Lower lobe of right lung (tissue), 2 donors: ENCODE measurements at places on chromosomes 4 and X.

DNA sequence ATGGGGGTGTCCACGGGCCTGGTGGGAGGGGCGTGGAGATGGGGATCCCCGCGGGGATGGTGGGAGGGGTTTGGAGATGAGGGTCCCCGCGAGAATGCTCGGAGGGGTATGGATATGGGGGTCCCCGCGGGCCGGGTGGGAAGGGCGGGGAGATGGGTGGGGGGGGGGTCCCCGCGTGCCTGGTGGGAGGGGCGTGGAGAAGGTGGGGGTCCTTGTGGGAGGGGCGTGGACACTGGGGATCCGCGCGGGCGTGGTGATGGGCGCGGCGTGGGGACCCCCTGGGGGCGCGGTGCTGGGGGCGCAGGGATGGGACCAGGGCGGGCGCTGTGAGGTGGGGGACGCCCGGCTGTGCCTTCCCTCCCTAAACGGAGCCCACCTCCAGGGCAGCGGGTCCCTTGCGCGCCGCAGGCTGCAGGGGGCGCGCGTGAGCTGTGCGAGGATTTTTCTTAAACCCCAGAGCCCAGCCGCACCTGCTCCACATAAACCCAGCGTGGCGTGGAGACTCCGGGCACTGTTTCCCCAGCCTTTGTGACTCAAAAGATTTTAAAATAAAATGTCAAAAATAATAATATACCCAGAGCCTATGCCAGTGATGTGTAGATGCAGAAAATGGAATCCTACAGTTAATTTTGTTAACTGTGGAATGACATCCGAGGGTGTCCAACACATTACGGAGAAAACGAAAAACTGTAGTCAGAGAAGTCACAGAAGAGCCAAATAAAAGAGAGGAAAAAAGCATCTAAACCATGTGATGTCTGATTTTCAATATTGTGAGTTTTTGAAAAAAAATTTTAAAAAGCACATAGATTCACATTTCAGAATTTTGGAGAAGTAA is 1.5 kb upstream of the ASMTL start:
- peak; percentile 90 for DNase-seq

GRCh38 chr4:105130945-105131344 is 15.7 kb upstream of the TET2 start:
- no peak for DNase-seq

DNA sequence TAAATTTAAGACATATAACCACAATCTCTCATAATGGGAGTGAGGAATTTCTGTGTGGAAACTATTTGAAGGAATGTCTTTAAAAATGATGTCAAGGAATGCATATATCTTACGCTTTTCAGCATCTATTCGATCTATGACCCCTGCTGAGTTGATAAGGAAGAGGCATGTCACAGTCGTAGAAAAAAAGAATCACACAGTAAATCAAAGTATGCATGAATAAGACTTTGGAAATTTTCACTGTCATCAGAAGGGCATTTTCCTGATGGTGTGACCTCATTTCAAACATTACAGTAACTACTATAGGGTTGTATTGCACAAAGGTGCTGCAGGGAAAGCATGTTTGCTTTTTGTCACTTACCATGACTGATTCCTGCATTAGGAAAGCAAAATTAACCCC is 41.5 kb downstream of the REELD1 start:
- DNase-seq: no peak

GRCh38 chrX:23803931-23804381 is 21.0 kb downstream of the SAT1 start:
- peak; percentile 45 for DNase-seq

DNA sequence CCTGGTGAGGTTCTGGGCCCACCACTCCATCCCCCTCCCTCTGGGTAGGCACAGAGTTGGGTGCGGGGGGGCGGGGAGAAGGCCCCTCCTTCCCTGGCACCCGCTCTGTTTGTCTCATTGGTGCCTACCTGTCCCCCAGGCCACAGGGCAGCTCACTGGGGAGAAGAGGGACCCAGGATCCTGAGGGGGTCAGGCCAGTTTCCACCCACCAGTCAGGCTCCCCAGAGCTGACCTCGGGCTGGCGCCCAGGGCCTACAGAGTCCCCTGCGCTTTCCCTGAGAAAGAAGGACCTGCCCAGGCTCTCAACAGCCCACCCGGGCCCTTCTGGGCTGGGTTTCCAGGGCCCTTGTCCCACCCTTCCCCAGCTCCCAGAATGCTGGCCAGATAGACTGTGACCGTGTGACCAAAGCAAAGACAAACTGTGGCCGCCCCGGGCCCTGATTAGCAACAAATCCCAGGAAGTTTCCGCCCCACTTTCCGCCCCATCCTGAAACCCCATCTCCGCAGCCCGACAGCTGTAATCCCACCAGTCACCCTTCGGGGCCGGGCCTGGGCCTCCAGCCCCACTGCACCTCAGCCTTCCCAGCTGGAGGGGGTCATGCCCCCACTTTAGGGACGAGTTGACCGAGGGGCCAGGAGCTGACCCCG is 33.8 kb upstream of the FGFR3 start:
- DNase-seq: no peak

DNA sequence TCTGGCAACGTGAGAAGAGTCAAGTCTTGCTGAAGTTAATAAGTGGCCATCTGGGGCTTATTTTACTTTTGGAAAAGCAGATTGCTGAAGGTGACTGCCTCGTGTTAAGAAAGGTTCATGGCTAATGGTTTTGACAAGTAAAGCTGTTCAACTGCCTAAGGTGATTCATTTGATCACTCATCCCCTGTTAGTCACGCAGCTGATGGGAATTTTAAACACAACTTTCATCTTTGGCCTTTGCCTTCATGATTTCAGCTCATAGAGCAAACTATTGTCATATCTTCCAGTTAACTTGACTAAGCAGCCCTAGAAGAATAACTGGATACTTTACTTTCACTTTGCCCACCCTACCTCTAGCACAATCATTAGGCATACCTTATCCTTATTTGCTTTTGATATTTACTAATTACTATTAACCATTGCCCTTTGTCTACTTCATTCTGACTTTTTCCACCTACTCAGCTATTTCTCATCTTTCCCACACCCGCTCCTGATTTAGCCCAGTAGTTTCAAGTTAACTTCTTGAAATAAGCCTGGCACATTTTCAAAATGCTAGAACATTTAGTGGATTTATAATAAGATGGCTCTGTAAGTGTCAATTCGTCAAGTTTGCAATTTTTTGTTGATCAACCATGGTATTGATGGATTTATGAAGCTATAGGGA is 170.6 kb upstream of the S100G start:
- no peak for DNase-seq

- DNase-seq: no peak
Measured at GRCh38 chr4:63728480-63729177, 680.6 kb downstream of the TECRL start.

DNA sequence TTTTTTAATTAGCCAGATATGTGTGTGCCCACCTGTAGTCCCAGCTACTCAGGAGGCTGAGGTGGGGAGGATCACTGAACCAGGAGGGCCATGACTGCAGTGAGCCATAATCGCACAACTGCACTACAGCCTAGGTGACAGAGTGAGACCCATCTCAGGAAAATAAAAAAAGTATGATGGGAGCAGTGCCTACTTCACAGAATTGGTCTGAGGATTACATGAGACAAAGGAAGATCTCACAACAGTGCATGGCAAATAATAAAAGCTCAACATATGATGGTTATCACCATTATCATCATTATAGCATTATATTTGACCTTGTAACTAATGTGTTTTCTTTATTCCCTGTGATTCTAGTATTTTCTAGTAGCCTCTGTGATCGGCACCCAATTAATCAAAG is 19.9 kb upstream of the DCHS2 start:
- DNase-seq: no peak

DNA sequence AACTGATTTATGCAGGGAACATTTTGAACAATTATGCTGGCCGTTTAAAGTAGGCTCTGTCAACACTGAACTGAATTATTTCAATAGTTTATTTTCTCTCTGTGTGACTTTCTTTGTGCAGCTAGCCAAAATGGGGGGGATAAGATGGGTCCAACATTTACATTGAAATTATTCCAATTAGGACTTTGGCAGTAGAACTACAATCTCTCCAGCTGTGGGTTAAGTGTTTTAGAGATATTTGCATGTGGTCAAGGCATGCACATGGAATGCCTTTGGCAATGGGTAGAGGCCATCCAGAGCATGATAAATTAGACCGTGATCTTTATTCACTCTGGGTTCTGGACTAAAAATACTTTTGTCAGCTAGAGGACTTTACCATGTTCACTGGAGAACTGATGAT is 107.9 kb upstream of the ELOVL6 start:
- DNase-seq: no peak

- DNase-seq: no peak
Measured at GRCh38 chr4:53010318-53010717, 148.2 kb downstream of the RASL11B start.

- no peak for DNase-seq
Measured at GRCh38 chr4:89400287-89401035, 92.9 kb upstream of the GPRIN3 start.

DNA sequence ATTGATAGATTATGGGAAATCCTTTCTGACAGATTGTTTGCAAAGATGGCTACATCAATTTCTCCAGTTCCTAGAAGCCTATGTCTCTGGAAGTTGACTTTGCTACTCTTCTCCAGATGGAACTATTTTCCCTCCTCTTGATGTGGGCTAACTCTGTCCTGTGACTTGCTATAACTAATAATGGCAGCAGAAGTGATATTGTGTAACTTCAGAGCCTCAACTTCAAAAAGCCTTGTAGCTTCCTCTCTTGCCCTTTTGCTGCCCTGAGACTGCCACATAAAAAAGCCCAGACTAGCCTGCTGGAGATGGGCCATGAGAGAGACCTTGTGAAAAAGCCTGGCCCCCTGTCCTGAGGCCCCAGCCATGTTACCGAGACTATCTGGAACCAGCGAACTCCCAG is 210.7 kb upstream of the SLC7A11 start:
- DNase-seq: no peak

GRCh38 chrX:73457306-73457705 is 10.5 kb downstream of the CDX4 start:
- no peak for DNase-seq

GRCh38 chrX:50198348-50198747 is 2.5 kb downstream of the AKAP4 start:
- no peak for DNase-seq

GRCh38 chr4:7410446-7410845 is 24.3 kb downstream of the PSAPL1 start:
- DNase-seq: no peak

DNA sequence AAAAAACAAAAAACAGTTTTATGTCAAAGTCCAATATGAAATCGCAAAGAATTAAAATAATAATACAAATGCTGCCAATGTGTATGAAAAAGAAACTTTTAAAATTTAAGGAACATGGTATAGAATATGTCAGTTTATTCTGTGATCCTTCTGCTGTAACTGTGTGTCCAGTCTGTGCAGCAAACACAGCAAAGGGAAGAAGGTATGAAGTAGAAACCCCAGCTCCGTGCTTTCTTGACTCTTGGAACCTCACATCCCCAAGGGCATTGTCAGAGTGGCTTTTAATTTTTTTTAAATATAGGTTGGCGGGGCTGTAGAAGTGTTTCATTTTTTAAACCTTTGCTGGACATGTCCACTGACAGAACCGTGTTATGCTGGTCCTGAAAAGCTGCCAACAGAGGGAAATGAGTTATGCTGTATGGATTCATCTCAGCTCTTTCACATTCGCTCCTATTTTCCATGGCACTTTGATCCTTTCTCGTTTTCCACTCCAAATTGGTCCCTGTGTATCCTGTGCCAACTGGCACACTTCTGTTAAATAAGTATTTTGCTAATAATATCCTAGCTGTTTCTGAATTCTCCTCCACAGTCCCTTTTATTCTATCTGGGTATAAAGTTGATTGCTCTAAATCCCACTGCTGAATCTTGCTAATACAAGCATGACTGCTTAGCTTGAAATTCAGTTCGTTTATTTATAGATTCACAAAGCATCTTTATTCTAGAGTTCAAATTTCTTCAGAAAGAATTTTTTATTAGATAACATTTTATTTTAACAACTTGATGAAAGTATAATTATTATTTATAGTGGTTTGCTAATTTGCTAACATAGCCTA is 127.0 kb upstream of the DDIT4L start:
- no peak for DNase-seq

- no peak for DNase-seq
Measured at GRCh38 chrX:25125483-25125882, 109.7 kb upstream of the ARX start.

DNA sequence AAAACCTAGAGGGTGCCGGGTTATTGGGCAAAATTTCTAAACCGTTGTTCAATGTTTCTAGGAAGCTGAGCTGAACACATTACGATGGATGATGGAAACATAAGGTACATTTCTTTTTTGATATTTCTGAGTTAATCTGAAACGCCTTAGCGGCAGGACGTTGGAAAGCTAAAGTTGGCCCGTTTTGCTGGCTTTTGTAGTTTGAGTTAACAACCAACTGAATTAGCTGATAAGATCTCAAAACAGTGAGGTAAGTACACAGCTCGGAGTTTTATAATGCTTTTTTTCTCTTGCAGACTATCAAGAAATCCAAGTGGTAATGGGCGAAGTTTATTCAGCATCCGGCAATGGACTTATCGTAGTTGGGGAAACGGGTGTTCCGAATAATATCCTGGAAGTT is 73.5 kb downstream of the PRSS12 start:
- DNase-seq: no peak

DNA sequence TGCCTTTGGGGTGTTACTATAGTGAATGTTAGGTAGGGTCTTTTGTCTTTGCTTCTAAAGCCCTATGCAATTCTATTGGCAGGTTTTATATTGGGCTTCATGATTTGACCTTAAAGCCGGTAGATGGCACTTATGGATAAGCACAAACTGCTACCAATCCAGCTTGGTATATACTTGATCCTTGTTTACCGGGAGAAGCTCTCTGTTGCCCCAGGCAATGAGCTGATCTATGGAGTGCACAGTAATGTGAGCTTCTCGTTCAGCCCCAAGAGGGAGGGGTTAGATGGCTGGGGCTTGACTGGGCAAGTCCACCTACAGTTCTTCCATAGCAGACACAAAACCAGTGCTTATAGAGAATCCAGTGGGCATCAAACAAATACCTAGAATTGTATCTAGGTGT is 287.2 kb upstream of the CT83 start:
- no peak for DNase-seq

DNA sequence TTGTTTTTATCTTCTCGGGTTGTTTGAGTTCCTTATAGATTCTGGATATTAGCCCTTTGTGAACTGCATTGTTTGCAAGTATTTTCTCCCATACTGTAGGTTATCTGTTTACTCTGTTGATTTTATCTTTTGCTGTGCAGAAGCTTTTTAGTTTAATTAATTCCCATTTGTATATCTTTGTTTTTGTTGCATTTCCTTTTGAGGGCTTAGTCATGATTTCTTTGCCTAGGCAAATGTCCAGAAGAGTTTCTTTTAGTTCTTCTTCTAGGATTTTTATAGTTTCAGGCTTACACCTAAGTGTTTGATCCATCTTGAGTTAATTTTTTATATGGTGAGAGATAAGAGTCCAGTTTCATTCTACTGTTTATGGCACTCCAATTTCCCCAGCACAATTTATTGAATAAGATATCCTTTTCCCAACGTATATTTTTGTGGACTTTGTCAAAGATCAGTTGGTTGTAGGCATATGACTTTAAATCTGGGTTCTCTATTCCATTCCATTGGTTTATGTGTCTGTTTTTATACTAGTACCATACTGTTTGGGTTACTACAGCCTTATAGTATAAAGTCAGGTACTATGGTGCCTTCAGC is 54.3 kb downstream of the EGF start:
- no peak for DNase-seq

GRCh38 chr4:182143822-182144625 is 99.2 kb upstream of the TENM3 start:
- no peak for DNase-seq
